ENCODE measurements at places on chromosomes 3 and 15.

- DNase-seq = no peak
These were observed 34.1 kb upstream of the HES1 start for GRCh38 chr3:194101592-194102432.

- no peak for DNase-seq
These were observed 144.7 kb upstream of the DPH6 start for GRCh38 chr15:35690698-35691116.

- DNase-seq = no peak
These were observed 77.0 kb downstream of the TMEM108 start for GRCh38 chr3:133115176-133115575.

DNA sequence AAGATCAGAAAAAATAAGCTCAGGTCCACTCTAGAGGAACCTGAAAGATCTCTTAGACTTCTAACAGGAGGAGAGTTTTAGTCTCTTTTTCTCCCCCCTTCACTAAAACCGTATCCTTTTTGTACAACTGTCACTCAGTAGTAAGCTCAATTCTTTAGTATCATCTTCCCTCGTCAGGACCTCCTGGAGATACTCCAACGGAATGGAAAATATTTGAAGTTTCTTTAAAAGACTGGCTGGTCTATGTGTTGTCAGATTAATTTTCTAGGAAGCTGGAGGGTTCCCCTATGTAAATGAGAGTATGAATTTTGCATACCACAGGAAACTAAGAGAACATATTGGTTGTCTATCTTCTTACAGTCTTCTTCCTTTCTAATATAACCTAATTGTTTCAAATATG, 747.7 kb upstream of the CBLB start:
- DNase-seq = no peak

DNA sequence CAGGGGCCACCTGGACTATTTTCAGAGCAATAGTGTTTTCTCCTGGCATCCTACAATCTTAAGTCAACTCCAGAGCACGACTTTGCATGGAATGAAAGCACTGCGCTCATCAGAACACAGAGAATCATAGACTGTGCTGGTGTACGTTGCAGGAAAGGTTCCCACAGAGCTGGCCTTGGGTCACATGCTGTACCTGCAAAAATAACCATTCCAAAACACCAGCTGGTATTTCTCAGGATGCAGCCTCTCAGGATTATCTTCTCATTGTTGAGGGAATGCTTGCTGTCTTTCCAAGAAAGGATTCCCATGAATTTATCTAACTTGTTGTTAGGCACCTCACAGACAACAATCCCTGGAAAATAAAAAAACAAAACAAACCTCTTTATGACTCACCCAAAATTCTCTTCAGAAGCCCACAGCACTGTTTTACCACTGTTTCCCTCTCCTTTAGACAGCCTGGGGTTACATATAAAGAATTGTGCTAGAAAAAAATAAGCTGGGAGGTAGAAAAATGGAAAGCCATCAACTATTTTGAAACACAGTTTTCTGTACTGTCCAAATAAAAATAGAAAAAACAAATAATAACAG, 131.7 kb downstream of the ATP8B4 start:
- DNase-seq = no peak

DNA sequence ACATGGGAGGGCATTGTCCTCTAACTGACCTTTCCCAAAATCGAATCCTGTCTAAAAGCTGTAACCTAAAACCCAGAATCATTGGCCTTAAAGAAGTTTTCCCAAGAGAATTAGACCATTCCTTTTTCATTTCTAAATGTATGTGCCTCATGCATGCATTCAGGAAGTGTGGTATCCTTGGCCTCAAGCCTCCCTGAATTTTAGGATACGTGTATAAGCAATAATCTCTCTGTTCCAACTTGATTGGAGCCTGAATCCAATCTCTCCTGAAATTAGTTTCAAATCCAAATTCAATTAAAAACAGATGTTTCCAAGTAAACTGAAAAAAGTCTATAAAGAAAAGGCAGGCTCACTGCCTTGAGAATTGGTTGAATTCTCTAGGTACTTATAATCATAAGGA, 86.0 kb upstream of the VEPH1 start:
- no peak for DNase-seq

DNA sequence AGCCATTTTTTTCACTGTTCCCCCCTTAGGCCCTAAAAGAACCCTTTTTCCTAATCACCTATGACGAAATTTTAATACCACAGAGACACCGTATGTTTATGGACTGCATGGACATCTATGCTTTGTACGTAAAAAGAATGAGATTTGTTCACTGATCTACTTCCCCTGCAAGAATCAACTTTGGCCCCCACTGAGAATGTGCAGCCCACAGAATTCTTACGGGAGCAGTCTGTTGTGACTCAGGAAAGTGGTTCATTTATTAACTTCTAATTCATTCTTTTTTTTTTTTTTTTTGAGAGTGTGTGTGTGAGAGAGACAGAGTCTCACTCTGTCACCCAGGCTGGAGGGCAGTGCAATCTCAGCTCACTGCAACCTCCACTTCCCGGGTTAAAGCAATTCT, 17.6 kb downstream of the EIF4E3 start:
- no peak for DNase-seq

DNA sequence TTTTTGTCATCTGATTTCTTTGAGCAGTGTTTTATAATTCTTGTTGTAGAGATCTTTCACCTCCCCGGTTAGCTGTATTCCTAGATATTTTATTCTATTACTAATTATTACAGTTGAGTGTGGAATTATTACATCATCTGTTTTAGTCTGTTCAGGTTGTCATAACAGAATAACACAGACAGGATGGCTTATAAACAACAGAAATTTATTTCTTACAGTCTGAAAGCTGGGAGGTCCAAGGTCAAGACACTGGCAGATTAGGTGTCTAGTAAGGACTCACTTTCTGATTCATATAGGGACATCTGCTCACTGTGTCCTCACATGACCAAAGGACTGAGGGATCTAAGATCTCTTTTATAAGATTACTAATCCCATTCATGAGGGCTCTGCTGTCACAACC, 121.3 kb upstream of the THBS1 start:
- DNase-seq = no peak

DNA sequence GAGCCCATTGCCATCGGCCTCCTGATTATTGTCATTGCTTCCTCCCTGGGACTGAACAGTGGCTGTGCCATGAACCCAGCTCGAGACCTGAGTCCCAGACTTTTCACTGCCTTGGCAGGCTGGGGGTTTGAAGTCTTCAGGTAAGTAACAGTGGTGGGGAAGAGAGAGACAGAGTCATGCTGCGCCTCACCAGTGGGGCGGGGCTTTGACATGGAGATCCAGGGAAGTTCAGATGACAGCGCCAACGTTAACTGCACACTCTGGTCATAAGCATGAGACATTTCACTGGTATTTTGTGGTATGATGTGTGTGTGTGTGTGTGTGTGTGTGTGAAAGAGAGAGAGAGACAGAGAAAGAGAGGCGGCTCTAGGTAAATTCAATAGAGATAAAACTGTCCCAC, 41.0 kb downstream of the AQP9 start:
- DNase-seq = no peak

GRCh38 chr3:60841355-60841754, 409.9 kb downstream of the FHIT start:
- no peak for DNase-seq

GRCh38 chr3:10524270-10524669, 18.9 kb upstream of the ATP2B2 start:
- no peak for DNase-seq

GRCh38 chr15:32029862-32030781, at the start of gene CHRNA7:
TSS of gene CHRNA7 (plus strand) at chr15:32030515. CDS start at chr15:32030595, 80 bp downstream.
- DNase-seq = no peak

- no peak for DNase-seq
These were observed 332.9 kb downstream of the EPHB1 start for GRCh38 chr3:135127946-135128470.

- DNase-seq = no peak
These were observed 74.7 kb downstream of the ZBBX start for GRCh38 chr3:167305340-167305890.

- no peak for DNase-seq
These were observed 144.9 kb downstream of the EPHB1 start for GRCh38 chr3:134939978-134940377.

DNA sequence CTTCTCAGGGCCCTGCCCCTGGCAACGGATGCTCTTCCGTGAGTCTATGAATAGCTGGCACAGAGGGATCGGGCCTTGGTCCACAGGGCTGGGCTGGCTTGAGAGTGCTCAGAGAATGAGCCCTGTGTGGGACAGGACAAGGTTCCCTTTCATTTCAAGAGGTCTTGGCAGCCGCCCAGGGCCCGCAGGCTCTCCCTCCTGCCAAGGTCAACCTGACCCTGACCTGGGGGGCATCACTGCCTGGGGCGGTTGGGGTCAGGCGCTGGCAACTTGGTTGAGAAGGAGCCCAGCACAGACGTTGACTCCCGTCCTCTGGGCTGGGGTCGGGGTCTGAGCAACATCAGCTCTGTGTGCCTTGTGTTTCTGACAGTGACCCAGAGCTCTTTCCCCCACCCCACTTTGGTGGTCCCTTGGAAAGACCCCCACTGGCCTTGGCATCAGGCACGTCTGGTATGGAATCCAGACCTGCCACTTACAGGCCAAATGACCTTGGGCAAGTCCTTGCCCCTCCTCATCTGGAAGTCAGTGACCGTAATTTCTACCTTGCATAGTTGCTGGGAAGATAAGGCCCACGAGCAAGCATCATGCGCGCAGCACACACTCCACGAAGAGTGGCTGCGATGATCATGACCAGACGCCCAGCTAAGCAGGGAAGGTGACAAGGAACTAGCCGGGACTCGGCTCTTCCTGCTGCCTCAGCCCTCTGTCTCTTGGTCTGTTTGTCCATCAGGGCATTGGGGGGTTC, 36.4 kb downstream of the EPHB3 start:
- no peak for DNase-seq

GRCh38 chr15:29857221-29857789, 35.0 kb upstream of the TJP1 start:
- DNase-seq = no peak

- DNase-seq = no peak
These were observed 59.6 kb downstream of the COL6A6 start for GRCh38 chr3:130576375-130577266.

DNA sequence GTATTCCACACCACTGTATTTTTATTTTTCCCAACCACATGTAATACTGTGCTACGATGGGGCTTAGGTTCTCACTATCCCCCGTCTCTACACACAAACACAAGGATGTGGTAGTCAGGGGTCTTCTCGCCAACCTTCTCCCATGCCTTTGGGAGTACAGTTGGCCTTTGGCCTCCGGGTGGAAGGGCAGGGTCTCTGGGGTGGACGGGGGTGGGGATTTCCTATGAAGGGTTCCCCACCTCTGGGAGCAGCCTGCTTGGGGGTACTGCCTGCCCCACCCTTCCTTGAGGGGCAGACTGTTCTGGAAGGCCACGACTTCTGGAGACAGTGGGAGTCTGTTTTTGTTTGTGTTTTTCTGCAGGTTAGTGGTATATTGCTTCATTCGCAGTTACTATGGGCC, 21.3 kb upstream of the RAD18 start:
- DNase-seq = no peak

DNA sequence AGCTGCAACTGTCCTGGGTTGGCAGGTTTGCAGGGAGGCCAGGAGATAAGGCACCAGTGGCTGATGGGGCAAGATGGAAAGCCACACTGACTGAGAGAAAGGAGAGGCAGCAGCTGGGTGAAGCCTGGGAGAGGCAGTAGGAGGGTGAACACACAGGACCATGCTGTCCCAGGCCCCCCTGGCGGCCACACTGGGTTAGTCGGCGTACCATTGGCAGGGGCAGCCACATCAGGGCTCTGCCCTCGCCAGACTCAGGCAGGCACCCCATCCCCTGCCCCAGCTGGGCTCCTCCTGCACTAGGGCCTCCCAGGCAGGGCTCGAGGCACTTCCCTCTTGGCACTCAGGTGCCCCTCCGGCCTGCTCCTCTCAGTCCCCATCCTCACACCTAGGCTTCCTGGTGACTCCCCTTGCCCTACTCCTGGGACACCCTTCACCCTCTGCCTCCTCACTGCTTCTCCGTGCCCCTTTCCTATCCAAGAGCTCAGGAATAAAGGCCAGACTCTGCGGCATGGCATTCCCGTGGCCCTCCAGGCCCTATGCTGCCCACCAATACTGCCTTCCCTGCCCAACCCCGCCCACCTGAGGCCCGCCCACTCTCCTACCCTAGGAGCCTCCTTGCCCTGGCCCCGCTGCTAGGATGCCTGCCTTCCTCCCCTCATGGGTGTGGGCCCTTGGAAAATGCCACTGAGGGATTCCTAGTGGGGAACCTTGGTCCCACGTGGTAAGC, 28.7 kb upstream of the DUSP7 start:
- DNase-seq = no peak

- DNase-seq = no peak
These were observed 60.3 kb downstream of the SPG11 start for GRCh38 chr15:44603126-44603525.

- no peak for DNase-seq
These were observed 902.1 kb upstream of the SEMA6D start for GRCh38 chr15:46815240-46815639.

DNA sequence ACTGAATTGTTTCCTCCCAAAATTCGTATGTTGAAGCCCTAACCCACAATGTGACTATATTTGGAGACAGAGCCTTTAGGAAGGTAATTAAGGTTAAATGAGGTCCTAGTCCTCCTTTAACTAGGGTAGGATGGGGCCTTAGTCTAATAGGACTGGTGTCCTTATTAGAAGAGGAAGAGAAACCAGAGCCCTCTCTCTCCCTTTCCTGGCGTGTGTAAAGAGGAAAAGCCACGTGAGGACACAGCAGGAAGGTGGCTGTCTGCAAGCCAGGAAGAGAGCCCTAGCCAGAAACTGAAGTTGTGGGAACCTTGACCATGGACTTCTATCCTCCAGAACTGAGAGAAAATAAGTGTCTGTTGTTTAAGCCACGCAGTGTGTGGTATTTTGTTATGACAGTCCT, 94.3 kb downstream of the OXNAD1 start:
- DNase-seq = no peak

GRCh38 chr15:76932135-76932966, 802 bp downstream of the RCN2 start:
- no peak for DNase-seq

DNA sequence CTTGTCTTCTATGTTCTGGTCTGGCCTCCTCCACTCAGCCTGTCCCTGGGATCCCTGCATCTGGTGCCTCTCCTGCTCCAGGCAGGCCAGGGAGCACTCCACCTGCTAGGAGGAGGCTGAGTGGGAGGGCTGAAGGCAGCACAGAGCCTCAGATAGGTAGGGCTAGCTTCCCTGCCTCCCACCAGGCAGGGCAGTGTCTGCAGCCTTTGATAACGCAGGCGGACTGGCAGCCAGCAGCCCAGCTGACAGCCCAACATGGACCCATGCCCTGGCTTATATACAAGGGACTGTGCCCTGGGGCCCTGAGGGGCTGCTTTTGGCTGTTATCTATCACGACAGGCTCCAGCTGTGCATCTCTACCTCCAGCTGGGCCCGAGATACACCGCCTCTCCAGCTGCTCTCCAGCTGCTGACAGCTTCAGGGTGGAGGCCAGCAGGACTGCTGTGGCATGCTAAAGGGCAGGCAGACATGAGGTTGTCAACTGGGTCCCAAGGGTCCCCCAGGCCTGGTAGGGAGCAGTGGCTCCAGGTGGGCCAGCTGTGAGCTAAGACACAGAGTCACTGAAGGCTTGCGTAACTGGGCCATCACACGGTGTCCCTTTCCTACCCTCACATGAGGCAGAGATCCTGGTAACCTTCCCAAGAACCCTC, 5.2 kb upstream of the CLK3 start:
- DNase-seq = no peak

- DNase-seq = no peak
These were observed 92.5 kb upstream of the MB21D2 start for GRCh38 chr3:193010191-193010590.
